ENCODE measurements at places on chromosomes 12 and 14. TPM values are rescaled to one million over a fixed set of nuclear protein-coding genes. Genes with fewer than 3 reads are reported as not detected.

GRCh38 chr12:45148619-45149018, 67.3 kb upstream of the ANO6 start:
- DNase-seq: no peak

The CCNB1IP1 gene
- polyA plus RNA-seq: 84.9 TPM

The ACSM4 gene
- not detected for polyA plus RNA-seq

The RACGAP1 gene
- 5.8 TPM for polyA plus RNA-seq

The KRT79 gene
- polyA plus RNA-seq: 0.24 TPM

- DNase-seq: no peak
Measured at GRCh38 chr14:102445066-102445465, 64.5 kb downstream of the ANKRD9 start.

DNA sequence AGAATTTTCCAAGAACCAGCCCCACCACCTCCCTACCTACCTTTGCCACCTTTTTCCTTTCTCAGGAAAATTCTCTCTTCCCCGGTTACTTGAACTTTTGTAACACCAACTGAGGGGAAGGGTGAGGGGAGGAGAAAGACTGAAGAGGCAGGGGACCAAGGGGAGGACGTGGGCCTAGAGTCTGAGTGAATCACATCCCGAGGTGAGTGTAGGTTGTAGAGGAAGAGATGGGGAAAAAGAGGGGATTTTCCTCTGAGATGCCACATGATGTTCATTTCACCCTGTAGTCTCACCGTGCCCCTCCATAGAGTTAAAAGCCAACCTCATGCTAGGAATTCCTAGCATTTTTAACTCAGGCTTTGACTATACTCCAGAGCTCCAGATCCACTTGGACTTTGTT, 311.8 kb downstream of the RPAP3 start:
- DNase-seq: no peak

GRCh38 chr12:124581307-124582107, 14.1 kb upstream of the NCOR2 start:
- DNase-seq: no peak

The ASCL4 gene
- polyA plus RNA-seq: not detected

DNA sequence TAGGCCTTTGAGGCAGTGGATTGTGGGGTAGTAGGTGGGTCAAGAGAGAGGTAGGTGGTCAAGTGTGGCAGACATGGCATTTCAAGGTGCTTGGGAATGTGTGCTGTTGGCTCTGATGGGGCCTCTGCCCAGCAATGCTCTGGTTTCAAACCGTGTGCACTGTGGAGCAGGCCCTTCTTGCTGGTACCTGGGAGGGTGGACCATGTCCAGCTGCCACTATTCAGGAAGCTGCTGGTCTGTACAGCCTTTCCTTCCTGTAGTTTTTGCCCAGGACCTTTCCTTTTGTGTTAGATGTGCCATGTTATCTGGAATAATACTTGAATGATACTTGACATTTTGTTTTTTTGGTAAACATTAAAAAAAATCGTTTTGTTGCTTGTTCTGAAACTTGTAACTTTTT, 14.8 kb downstream of the RIMKLB start:
- DNase-seq: no peak

The KRT74 gene
- not detected for polyA plus RNA-seq

The SOAT2 gene
- polyA plus RNA-seq: not detected

Measured in heart left ventricle (tissue), 16 donors.